ENCODE measurements at places on chromosomes 16 and 17.

DNA sequence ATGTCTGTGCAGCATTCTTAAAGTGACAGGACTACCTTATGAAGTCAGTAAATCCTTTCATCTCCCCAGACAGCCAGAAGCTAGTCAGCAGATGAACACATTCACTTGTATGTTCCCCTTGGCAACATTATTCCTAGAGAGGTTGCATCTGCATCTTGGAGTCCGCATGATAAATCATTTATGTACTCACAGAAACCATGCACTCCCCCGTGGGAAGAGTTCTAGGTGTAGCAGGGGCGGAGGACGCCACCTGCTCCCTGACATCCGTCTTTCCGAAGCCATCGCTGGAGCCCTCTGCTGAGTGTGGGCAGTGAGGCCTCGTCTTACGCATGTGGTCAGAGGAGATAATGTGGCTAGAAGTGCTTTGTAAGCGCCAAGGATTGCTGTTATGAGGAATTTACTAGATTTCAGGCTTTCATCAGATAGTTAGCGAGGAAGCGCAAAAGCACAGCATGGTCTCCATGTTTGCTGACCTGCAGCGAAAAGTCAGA, 144.5 kb downstream of the RPTOR start:
- DNase-seq: no peak

- DNase-seq: no peak
These were observed 14.1 kb downstream of the TANGO6 start for GRCh38 chr16:68857479-68857878.

DNA sequence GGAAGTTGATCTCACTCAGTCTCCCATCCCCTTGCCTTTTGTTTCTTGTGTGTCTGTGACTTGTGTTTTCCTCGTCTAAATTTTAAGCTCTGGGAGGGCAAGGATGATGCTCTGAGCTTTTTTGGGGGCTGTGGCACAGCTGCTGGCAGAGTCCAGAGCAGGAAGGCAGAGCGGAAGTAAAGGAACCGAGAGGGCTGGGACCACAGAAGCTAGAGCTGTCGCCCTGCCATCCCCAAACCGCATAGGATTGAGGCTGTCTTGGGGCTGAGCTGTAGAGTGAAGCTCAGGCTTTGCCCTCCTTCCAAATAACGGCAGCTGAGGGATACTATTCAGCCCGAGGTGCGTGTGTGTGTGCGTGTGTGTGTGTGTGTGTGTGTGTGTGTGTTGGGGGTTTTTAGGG, 3.8 kb upstream of the DNAH2 start:
- DNase-seq: no peak

DNA sequence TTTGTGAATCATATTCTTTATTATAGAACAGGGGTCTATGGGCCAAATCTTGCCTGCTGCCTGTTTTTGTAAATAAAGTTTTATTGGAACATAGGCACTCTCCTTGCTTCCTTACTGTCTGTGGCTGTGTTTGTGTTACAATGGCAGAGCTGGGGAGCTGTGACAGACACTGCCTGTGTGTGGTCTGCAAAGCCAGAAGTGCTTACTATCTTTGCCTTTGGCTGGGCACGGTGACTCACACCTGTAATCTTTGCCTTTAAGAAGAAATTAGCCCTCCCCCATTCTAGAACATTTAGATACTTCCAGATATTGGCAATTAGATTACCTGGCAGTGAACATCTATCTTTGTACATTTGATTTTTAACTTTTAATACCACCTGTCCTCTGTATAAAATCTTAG, 308.3 kb downstream of the FOXL1 start:
- DNase-seq: no peak
